ENCODE measurements at places on chromosomes 2 and 18.
A peak's percentile ranks its signal among the peaks of the same experiment; 100 is the strongest.

- DNase-seq = peak; percentile 74
These were observed at the start of gene HS1BP3 for GRCh38 chr2:20650877-20651730. Gene HS1BP3, minus strand, starts transcription at chr2:20651098. Its CDS starts 35 bp downstream, at chr2:20651063.

DNA sequence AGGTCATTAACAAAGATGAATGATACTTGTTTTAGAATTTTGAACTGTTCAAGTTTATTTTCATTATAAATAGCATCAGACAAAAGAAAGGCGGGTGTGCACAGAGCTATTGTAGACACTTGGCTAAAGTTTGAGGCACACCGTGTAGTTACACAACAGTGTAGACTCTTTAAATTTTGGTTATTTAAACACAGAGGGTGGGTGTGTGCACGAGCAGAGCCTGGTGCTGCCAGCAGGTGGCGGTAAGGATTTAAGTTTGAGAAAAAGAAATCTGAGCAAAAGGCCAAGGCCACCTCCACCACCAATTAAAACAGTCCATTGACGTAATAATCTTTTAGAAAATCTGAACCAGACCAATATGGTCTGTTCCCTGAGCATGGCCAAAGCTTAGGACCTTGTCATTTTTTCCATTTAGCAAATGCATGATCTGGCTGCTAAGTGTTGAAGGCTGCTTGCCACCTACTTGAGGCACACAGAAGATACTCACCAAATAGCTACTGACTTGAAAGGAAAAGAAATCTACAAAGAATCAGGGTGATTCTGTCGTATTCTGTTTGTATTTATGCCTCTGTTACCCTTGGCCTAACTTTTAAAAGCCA, 14.3 kb downstream of the COPS7B start:
- no peak for DNase-seq

- no peak for DNase-seq
These were observed 134.8 kb downstream of the CMPK2 start for GRCh38 chr2:6730649-6731532.

GRCh38 chr18:9866627-9867026, 19.1 kb upstream of the TXNDC2 start:
- no peak for DNase-seq

- DNase-seq = no peak
These were observed 949.3 kb downstream of the BCL11A start for GRCh38 chr2:59604123-59604522.

DNA sequence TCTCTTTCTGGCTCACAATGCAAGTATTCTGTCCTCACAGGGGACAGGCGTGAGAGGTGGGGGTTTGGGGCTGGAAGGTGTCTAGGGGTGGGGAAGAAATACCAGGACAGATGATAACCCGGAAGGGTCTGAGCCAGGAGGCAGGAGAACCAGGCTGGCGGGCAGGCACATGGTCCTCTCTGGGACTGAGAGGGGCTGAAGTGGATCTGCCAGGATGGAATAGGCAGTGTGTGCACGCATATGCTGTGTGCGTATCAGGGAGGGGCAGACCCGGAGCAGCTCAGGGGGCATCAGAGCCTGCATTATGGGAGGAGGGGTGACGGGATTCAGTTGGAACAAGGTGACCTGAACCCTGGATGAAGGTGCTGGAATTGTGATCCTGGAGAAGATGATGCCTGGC, 157.3 kb downstream of the DYSF start:
- DNase-seq = no peak

GRCh38 chr18:62450546-62451410, 72.0 kb upstream of the ZCCHC2 start:
- DNase-seq = no peak

DNA sequence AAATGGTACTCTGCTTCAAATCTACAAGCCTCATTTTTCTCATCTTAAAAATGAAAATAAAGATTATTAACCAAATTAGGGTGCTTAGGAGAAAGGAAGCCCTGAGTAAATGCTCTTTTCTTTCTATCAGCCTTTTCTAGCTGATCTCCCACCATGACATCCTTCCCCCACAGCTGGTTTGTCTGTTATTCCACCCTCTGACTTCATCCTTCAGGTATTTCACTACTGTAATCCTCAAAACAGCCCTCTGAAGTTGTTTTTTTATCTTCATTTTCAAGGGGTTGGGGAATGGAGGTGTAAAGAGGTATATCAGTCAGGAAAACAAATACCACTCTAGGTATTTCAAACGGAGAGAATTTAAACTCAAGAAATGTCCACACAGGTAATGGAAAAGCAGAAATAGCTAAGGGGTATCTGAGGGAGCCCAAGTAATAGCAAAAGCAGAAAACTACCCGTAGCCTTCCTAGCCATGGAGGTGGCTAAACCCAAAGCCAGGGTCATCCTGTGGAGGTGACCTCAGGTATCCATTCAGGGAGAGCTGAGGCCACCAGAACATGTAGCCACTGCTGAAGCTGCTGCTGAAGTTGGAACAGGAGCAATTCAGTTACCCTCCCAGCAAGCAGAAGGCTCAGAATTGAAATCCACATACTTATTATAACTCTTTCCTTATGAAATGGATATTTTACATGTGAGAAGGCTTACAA, 990.9 kb upstream of the ACVR2A start:
- DNase-seq = no peak

- no peak for DNase-seq
These were observed 26.4 kb downstream of the ETAA1 start for GRCh38 chr2:67423489-67423888.

- no peak for DNase-seq
These were observed 115.9 kb downstream of the TTC32 start for GRCh38 chr2:19785867-19786266.

GRCh38 chr2:163369111-163369510, 366.7 kb downstream of the FIGN start:
- no peak for DNase-seq

- DNase-seq = no peak
These were observed 1.1 kb downstream of the SERPINB2 start for GRCh38 chr18:63888470-63889190.

DNA sequence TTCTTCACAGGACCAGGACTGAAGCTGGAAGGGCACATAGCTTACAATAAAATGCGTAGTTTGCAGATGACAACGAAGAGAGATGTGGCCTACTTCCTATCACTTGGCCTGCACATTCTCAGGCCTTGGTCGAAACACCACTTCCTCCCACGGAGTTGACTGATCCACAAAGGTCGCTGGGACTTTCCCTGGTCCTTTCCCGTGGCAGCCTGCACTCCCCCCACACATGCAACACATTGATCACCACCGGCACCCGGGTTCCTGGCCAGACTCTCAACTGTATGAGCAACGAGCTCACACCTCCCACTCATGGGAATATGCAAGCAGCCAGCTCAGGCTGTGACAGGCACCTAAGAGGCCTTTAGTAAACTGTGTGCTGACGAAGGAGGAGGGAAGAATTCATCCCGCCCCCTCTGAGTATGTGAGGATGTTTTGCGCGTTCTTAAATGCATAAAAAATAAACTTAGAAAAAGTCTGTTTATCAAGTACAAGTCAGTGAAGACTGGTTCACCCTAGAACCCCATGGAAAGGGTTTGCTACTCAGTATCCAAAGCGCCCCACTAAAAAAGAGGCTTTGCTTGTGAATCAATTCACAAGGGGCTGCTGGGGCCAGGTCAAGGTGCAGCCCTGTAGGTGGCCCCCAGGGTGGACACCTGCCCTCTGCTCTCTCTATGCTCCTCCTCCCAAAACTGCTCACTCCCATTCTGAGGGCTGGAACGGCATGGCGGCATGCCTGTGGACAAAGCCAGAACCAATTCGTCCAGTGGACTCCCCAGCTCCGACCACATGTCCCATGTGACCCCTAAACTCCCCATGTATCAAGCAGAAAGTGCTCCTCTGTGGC, 154.3 kb downstream of the EIPR1 start:
- no peak for DNase-seq

GRCh38 chr2:108588070-108588668, 53.9 kb downstream of the LIMS1 start:
- DNase-seq = no peak

DNA sequence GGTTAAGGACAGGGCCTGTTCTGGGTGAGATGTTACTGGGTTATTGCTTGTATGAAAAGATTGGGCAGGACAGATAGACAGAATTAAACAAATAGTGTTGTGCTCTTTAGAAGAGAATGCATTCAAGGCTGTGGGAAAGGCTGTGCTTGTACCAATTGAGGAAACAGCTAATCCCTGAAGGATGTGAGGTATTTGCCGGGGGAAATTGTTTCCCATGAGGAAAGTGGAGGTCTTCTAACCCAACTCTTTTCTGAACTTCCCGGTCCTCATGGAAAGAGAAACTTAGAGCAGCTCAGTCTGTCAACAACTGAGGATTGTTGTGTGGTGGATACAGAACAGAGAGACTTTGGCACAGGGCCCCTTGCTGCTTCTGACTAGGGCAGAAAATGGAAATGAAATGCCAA, 9.5 kb downstream of the SLC1A4 start:
- DNase-seq = no peak

All from activated naive CD4-positive, alpha-beta T cell (primary cell).